SW480 (cell line): ENCODE measurements at places on chromosomes 4 and X.

- DNase-seq, result no peak
Measured at GRCh38 chrX:101290957-101291603, at the start of gene TAF7L. Gene TAF7L (minus strand): TSS chrX:101291334. CDS start chrX:101287543, 3,791 bp downstream.

GRCh38 chr4:55078987-55079386 lies 46.4 kb downstream of the KDR start:
- DNase-seq, result no peak

DNA sequence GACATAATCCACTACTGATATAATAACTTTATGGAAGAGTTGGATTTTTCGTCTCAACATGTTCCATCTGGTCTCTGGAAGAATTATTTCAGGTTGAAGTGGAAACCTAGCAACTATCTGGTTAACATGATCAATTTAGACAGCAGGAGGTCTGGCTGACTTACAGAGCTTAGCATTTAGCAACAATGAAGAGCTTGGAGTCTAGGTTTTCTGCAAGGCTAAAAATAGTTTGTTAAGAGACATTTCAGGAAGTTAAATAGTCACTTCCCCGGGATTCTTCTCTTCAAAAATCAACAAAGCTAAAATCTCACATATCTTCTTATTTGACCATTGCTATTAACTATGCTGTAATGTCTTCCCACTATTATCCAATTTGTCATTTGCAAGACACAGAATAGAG lies 418.6 kb upstream of the DIPK2B start:
- DNase-seq, result no peak

DNA sequence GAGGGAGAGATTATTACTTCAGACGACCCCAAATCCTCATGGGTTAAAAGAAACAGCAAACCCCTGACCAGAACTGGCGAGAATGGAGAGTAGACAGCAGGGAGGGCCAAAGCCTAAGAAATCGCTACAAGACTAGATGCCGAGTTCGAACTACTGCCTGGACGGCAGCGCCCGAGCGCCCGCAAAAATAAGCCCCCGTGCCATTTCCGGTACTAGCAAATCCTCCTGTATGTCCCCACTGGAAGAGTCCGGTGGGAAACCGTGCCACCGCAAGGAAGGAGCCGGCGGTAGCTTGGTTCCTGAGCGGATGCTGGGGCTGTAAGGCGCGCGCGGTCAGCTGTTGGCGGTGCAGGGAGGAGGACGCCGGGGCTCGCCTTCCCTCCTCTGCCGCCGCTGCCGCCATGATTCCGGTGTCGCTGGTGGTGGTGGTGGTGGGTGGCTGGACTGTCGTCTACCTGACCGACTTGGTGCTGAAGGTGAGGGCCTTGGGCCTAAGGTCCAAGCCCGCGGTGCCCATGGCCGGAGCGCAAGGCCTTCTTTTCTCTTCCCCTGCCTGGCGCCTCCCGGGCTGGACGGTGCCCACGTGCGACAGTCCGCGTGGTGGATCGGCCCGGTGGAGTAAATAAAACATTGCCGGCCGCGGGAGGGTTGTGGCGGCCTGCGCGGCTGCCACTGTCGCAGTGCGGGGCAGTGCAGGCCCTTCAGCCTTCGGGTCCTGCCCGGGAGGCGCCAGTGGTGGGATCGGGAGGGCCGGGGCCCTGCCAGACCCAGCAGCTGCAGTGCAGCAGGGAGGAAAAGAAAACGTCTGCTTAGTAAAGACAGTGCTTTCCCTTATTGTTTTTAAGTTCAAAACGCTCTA lies at the start of gene MBTPS2:
Gene MBTPS2, plus strand, starts transcription at position 284 of the 859 bp plus-strand sequence. Its CDS starts 118 bp downstream, at position 402.
- peak; percentile 82 for DNase-seq
